ENCODE measurements at places on chromosomes 7 and 10. TPM values are rescaled to one million over a fixed set of nuclear protein-coding genes. Genes with fewer than 3 reads are reported as not detected.

CD36 gene
- 0.26 TPM for total RNA-seq

TSPAN33 gene
- 0.07 TPM for total RNA-seq

WIPF3 gene
- not detected for total RNA-seq

SFRP5 gene
- total RNA-seq = not detected

CCNY gene
- total RNA-seq = 93.8 TPM

CALHM1 gene
- total RNA-seq = not detected

DRGX gene
- total RNA-seq = not detected

AKR1C4 gene
- not detected for total RNA-seq

MAP3K8 gene
- total RNA-seq = 5.8 TPM

Data from pulmonary artery endothelial cell (primary cell).